ENCODE measurements at places on chromosomes 7 and 10.

DNA sequence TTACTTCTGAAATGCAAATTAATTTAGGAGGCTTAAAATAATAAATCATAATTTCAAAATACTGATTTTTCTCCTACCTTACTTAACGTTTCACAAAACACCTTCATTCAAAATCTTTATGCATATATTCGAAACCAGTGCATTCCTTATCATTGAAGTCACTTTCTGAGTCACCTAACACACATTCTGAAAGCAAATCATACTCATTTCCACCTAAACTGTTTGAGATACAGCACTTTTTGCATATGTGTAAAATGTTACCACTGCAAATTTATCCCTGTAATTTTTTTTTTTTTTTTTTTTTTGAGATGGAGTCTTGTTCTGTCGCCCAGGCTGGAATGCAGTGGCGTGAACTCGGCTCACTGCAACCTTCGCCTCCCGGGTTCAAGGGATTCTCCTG, 15.7 kb downstream of the PPP3CB start:
- no peak for DNase-seq

GRCh38 chr10:111650088-111650487, 533.5 kb downstream of the GPAM start:
- no peak for DNase-seq

- no peak for DNase-seq
Measured at GRCh38 chr10:22646388-22646853, 68.0 kb downstream of the PIP4K2A start.

DNA sequence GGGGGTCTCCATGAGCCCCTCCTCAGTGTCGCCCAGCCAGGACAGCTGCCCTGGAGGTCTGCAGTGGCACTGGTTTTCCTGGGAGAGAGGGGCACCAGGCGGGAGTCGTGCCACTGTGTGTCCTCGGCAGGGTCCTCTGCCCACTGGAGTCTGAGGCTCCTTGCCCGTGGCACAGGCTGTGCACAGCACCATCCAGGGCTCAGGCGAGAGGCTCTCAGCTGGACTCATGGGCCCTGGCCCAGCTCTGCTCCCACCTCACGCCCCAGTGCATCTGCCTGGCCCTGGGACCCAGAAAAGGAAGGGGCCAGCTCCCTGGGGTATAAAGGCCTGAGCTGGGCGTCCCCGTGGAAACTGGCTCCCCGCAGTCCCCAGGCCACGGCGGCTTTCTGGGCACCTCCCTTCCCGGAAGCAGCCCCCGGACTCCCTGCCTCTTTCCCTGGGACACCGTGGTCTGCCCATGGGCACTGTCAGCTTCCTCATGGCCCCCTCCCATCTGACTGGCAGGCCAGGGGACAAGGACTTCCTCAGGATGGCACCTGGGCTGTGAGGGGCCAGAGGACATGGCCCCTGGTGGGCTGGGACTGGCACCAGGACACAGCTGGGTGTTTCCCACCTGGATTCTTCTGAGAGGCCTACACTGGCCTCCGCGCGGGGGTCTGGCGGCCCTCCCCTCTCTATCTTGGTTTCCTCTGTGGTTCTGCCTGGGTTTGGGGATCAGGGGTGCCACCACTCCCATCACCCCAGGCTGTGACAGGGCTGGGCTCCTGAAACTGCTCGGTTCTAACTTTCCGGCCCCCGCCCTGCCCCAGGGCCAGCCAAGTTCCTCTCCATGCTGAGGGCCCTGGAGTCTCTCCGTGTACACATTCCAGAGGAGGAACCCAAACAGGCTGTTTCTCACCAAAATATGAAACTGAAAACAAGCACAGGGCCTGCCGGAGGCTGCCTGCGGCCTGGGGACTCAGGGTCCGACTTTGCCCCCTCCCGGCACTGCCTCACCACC, 5.5 kb downstream of the FOXL3 start:
- DNase-seq, result no peak

GRCh38 chr10:22481106-22481505, 135.8 kb downstream of the SPAG6 start:
- no peak for DNase-seq

GRCh38 chr7:31529103-31529502, 15.2 kb downstream of the ITPRID1 start:
- DNase-seq, result no peak
